ENCODE measurements at places on chromosomes 2 and 18. TPM values are rescaled to one million over a fixed set of nuclear protein-coding genes. Genes with fewer than 3 reads are reported as not detected.

Gene GREB1
- total RNA-seq: 2.8 TPM

Gene TEKT4
- total RNA-seq: not detected

Gene HRH4
- not detected for total RNA-seq

Gene OR6B2
- total RNA-seq: not detected

Gene KRTCAP3
- 0.76 TPM for total RNA-seq

Gene TMEM178A
- 0.14 TPM for total RNA-seq

Gene VIT
- not detected for total RNA-seq

Gene TUBA3E
- 0.14 TPM for total RNA-seq

Gene CCDC68
- total RNA-seq: 3.8 TPM

Gene LIPG
- total RNA-seq: 0.19 TPM

Gene ELMOD3
- 12.7 TPM for total RNA-seq

Gene CXCR1
- not detected for total RNA-seq

Gene VRK2
- total RNA-seq: 36.5 TPM

Gene FSHR
- not detected for total RNA-seq

Gene POTEC
- total RNA-seq: not detected

Gene KCNG2
- not detected for total RNA-seq

Measured in A549 treated with CORT108297 at 1 μM for 4 hours (cell line).